Fibroblast of skin of back (primary cell): ENCODE measurements at places on chromosomes 16 and 17.

- DNase-seq = no peak
These were observed 300.1 kb downstream of the UTP18 start for GRCh38 chr17:51560398-51560797.

GRCh38 chr17:54888254-54888653 lies 12.4 kb upstream of the TOM1L1 start:
- DNase-seq = no peak

DNA sequence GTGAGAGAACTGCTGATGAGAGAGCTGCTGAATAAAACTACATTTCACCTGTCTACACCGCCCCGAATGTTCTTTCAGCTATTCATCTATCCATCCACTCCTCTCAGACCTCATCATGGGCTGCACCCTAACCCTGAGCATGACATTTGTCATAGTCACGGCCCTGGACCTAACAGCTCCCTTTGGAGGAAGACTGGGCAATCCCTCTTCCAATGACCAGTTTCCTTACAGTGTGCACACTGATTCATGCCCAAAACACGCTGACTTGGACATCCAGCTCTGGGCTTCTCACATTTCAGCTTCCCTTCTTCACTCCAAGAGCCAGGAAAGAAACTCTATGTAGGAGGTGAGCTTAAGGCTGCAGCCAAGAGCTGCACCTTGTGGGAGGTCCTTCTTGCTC lies 41.8 kb upstream of the ARL4D start:
- DNase-seq = peak; percentile 91

- peak; percentile 20 for DNase-seq
These were observed 78.3 kb downstream of the RPA1 start for GRCh38 chr17:1907909-1908698.

- DNase-seq = no peak
These were observed 234.4 kb upstream of the PMFBP1 start for GRCh38 chr16:72406390-72406789.

GRCh38 chr17:27609611-27610303 lies 21.2 kb upstream of the LGALS9 start:
- no peak for DNase-seq

DNA sequence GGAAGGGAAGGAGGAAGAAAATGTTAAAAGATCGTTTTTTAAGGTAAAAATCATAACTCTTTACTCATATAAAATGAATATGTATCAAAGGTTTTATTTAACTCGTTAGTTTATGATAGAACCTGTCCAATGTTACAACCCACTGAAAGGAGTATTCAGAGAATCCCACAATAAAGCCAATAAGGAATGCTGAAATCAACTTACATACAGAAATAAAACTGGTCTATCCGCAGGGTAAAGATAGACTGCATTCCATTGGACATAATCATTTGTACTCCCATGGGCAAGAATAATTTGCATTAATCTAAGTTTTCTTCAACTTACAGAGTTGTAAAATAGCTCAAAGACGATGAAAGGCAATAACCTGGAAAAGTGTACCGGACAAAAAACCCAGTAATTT lies 17.9 kb upstream of the BEAN1 start:
- DNase-seq = peak; percentile 77

DNA sequence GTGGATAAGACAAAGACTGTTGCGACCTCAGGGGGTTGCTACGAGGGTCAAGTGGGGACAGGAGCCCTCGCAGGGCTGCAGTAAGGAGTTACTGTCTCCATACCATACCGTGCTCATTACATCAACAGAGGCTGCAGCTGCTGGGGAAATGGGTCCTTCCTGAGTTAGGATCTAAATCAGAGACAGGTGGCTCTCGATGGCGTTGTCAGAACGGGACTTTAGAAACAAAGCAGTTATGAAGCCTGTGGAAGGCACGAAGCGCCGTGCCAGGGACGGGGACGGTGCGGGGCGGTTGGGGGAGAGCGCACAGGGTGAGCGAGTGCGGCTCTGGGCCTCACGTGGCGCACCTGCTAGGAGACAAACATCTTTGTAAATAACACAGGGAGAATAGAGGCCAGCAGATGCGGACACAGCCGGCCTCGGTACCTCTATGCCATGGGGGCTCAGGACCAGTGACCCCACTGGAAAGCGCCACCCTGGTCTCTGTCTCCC lies 34.4 kb downstream of the ZCCHC14 start:
- no peak for DNase-seq

DNA sequence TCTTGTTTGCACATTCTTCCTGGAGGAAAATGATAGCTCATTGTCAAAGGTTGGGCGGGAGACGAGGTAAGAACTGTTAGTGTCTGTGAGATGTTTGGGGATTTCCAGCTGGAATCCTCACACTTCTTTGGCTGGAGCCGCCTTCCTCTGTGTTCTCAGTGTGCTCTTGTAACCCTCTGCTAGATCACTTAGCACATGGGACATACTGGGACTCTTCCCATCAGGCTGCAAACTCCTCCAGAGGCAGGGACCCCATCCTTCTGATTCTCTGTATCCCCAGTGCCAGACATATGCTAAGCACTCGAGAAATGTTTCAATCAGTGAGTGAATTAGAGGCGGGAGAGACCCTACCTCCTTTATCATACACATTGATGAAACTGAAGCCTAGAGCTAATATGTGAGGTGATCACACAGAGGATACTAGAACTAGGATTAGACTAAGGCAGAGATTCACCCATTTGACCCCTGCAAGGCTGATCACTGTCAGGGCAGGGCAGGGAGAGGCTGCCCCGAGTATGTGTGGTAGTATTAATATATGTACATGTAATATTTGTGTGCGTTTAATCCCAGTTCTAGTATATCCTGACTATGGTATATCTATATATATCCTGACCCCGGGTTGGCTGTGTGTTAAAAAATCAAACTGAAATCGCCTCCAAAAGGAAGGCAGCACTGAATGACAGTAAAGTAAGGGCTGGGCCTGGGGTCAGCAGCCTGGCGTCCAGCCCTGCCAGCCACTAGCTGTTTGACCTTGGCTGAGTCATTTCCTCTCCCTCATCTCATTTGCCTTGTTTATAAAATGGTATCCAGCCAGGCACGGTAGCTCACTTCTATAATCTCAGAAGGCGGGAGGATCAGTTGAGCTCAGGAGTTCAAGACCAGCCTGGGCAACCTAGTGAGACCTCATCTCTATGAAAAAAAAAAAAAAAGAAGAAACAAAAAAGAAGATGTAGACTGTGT lies 75.5 kb upstream of the TBX2 start:
- DNase-seq = no peak

- no peak for DNase-seq
These were observed 2.3 kb downstream of the LCAT start for GRCh38 chr16:67941469-67942199.

DNA sequence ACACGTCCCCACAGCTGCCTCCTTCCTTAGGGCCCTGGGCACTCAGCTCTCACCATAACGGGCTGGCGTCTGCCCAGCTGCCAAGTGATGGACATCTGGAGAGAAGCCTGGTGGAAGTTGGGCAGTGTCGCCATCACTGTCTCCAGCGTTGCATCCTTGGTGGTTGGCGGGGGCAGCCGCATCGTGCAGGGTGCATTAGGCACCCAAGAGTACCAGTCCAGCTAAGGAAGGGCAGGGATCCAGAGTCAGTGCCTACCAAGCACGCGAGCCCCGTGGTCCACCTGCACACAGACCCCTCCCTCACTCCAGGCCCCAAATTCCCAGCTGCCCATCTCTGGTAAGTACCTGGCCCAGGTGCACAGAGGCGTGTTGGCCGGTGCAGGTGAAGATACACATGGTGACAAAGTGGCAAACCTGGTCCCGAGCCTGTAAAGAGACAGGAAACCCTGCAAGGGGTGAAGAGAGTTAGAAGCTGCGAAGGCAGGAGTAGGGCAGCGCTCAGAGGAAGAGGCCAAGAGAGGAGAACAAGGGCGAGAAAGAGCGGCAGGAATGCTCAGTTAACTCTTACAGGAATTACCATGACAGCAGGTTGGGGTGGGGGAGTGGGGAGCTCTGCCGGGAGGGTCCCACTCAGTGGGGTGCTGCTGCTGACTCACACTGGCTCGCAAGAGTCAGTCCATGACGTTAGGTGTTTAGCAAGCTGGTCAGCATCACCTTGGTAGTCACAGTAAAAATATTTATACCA lies 9.5 kb downstream of the ALOX15 start:
- DNase-seq = peak; percentile 9

DNA sequence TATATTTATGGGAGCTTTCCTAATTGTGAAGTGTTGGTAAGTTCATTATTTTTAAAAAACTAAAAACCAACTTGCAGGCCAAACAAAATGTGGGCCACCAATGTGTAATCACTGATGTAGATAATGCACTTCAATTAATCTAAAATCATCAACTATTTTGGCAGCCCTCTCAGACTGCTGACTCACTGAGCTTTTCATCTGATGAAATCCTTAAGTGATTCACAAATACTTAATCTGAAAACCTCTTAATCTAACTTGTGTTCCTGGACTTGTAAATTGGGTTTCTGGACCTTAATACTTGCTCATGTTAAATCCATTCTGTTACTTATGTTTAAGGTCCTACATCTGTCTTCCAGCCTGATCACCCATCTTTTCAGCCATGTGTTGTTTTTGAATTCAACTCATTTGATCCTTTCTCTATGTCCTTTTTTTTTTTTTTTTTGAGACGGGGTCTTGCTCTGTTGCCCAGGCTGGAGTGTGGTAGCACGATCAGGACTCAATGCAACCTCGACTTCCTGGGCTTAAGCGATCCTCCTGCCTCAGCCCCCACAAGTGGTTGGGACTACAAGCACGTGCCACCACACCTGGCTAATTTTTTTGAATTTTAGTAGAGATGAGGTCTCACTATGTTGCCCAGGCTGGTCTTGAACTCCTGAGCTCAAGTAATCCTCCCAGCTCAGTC lies 39.0 kb downstream of the PRKCB start:
- DNase-seq = no peak

DNA sequence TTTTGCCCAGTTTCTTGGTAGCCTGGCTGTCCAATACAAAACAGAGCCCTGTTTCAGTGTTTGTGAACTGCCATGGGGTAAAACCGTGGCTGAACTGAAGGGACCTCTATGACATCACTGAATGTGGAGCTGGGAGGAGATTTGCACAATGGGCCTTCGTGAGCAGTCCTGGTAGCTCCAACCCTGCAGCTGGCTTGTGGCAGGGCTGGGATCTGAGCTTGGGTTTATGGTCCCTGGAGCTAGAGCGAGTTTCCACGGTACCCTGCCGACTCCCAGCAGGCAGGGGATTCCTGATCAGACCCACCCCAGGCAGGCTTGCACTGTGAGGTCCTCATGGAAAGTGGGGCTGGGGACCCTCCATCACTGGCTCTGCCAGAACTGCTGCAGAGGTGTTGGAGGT lies 247.0 kb downstream of the GSG1L start:
- DNase-seq = no peak

- no peak for DNase-seq
These were observed 22.1 kb downstream of the SPACA3 start for GRCh38 chr17:33013596-33014375.

- no peak for DNase-seq
These were observed 3.8 kb downstream of the PDZD9 start for GRCh38 chr16:21996923-21997696.

- no peak for DNase-seq
These were observed 15.5 kb downstream of the SNX11 start for GRCh38 chr17:48123111-48123510.

GRCh38 chr17:22270381-22270780 lies 578.1 kb downstream of the KCNJ18 start:
- no peak for DNase-seq

- no peak for DNase-seq
These were observed 228.7 kb downstream of the MSI2 start for GRCh38 chr17:57484826-57485565.

GRCh38 chr16:967077-967541 lies 3.7 kb downstream of the LMF1 start:
- no peak for DNase-seq

DNA sequence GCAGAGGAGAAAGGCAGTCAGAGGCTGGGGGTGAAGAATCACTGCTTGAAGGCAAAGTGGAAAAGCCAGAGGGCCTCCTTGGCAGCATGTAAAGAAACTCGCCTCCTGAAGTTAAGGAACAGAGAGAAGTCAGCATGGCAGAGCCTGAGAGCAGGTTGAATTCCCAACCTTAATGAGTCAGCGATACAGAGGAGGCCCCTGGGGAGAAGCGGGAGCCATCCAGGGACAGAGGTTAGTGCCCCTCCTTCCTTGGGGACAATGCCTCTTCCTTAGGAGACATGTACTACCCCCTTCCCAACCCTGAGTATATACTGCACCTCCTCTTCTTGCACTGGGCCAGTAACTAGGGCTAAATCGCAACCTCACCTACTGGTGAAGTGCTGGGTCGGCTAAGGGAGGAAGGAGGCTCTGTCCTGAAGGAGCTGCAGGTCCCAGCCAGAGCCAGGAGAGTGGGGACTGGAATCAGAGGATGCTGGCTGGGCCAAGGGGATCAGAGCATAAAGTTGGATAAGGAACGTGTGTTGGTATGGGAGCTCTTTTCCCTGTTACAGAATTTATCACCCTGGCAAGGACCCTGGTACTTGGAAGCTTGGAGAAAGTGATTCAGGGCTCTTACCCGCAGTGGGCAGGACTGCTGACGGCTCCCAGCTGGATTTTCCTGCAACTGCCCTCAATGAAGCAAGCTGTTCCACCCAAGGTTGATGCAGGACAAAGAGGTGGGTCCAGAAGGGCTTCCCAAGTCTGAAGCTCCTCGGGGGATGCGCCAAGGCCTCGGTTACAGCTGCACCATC lies 5.4 kb upstream of the AANAT start:
- DNase-seq = no peak

DNA sequence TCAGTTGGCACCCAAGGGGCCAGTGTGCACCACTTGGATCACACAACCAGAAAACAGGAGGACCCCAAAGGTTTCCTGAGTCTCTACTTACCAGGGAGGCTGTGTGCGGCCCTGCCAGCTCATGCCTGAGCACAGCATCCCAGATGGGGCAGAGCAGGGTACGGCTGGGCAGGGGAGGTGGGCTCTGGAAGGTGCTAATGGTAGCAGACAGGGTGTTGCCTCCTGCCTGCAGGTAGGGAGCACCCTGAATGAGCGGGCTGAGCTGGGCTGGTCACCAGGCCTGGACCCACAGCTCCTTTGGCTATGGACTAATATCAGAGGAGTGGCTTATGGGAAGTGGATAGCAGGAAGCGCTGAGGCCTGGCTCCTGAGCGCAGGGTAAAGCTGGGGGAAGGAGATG lies 14.6 kb downstream of the RECQL5 start:
- DNase-seq = no peak

- DNase-seq = no peak
These were observed 18.2 kb downstream of the WFDC1 start for GRCh38 chr16:84312783-84313382.
